ENCODE measurements at places on chromosomes 1 and 21.

DNA sequence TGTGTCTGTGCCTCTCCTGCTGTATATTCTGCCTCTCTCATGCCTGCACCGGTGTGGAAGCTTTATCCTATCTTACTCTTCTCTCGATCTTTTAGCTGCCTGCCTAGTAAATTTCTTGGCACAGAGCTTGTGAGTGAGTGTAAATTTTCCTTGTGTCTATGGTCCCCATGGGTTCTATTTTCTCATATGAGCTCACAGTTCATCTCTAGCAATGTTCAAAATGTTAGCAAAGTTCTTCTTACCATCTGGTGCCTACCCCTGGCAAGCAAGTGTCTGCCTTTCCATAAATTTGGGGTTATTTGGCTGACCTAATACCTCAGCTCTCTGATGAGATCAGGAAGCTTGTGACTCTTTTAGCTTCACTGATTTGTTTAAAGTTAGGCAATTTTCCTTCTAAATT, 572.1 kb upstream of the BRINP3 start:
- DNase-seq = no peak

GRCh38 chr1:220457957-220458609, 69.9 kb upstream of the MARK1 start:
- no peak for DNase-seq

DNA sequence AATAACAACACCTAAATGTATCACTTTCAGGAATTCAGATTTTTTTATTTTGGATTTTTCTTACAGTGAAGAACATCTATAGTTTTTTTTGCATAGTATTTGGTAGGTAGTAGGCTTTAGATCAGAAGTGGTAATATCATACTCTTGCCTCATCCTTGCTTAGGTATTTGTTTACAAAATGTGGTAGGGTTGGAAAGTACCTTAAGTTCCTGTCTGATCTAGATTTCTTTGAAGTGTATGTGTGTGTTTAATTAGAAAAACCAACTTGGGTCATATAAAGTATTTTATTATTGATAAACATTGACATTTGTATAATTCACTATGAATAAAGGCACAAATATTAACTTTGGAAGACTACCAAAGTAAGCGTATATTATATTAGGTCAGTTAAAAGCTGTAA, 85.3 kb upstream of the GPR88 start:
- DNase-seq = no peak

DNA sequence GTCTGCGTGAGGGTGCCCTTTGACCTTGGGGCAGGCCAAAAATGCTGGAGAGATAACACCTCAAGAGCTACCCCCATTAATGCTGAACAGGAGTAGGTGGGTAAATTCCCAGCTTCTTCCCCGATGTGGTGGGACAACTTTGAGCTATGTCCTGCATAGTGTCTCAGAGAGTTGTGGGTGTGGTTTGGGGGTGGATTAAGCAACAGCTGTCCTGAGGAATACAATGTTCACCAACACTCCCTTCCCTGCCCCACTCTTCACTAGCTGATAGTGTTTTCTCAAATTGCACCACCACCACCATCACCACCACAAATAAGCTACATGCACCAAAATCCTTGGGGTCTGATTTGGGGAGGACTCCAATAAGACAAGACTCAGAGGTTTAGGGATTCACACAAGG, 258.4 kb downstream of the HLX start:
- no peak for DNase-seq

DNA sequence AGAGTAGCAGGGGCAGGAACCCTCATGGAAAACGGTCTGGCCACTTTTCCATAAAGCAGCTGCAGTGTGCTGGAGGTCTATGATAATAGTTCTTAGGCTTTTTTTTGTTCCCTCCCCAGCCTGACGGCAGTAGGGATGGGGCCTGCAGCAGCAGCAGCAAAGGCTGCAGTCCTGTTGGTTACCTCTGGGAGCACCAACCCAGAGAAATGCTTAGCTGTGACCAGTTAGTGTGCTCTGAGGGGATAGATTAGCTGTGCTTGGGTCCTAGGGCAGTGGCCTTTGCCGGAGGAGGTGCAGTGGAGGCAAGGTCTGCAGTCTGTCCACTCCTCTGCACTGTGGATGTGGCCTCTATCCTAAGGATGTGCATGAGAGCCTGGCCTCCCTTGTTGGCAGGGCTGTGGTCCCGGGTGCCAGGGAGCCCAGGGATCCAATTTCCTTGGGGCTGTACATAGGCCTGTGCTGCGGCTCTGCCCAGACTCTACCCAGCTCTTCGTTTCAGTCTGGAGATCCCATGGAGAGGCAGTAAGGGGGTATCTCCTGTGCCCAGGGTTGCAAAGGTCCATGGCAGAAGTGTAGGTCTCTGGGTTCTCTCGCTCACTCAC, 322.7 kb downstream of the PTBP2 start:
- DNase-seq = no peak

DNA sequence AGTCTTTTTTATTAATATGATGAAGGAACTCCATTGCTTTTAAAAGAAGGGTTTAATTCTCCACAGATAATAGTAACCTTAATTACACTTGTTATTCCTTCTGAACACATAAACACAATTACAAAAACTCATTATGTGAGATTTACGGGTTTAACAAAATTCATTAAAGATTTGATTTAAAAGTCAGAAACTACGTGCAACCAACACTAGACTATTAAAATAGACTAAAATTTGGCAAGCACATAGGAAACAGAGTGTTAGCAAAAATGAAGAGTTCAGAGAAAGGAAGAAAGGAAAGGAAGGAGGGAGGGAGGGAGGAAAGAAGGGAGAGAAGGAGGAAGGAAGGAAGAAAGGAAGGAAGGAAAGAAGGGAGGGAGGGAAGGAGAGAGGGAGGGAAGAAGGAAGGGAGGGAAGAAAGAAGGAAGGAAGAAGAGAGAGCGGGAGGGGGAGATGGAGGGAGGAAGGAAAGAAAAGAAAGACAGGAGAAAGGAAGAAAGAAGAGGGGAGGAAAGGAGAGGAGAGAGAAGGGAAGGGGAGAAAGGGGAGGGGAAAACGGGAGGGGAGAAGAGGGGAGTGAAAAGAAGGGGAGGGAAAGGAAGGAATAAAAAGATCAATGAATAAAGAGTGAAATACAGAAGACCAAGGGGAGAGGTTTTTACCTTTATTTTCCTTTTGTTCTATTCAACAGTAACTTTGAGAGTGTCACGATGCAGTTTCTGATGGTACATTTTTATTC, 123.4 kb upstream of the LYPLAL1 start:
- no peak for DNase-seq

GRCh38 chr1:226563666-226564065, 15.1 kb downstream of the STUM start:
- DNase-seq = no peak

GRCh38 chr1:205588636-205589035, 43.2 kb downstream of the ELK4 start:
- no peak for DNase-seq

DNA sequence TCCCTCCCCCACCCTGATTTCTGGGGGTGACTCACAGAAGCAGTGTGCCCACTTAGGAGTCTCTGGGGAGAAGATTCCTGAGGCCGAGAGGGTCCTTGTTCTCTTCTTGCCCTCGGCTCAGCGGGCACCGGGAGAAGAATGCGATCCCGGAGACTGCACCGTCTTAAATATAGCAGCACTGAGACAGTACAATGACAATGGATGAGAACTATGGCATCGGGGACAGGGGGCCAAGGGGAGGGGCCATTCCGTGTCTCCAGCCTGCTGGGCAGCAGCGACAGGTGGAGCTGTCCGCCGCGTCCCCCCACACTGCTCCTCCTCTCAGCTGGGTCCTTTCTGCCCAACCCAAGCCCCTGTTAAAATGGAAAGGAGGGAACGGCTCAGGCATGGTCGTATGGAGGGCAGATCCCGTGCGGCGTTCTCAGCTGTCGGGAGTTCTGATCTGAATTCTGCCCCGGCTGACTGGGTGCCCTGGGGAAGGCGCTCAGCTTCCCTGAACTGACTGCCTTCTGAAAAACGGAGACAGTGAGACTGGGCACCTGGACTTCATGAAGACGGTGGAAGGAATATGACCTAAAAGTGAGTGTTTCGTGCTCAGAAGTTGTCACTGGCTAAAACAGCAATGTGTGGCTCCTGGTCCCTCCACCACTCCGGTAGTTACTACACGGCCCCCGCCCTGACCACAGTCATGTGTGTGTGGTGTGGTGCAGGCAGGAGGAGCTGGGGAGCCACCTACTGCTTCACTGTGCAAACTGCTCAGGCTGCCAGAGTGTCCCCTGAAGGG, at the start of gene MYOM3:
Gene MYOM3 (minus strand): TSS at position 140 of the 784 bp plus-strand sequence. CDS start 3,499 bp downstream, outside the sequence.
- peak; percentile 18 for DNase-seq

- DNase-seq = no peak
These were observed 30.7 kb downstream of the GRHL3 start for GRCh38 chr1:24349891-24350290.

- DNase-seq = no peak
These were observed 27.7 kb downstream of the UBE4B start for GRCh38 chr1:10060311-10061100.

- DNase-seq = no peak
These were observed 369.1 kb downstream of the SIPA1L2 start for GRCh38 chr1:232260861-232261260.

- DNase-seq = no peak
These were observed 7.7 kb downstream of the SUCO start for GRCh38 chr1:172540635-172541034.

- DNase-seq = peak; percentile 3
These were observed 6.6 kb downstream of the LDLRAD2 start for GRCh38 chr1:21818656-21819055.

DNA sequence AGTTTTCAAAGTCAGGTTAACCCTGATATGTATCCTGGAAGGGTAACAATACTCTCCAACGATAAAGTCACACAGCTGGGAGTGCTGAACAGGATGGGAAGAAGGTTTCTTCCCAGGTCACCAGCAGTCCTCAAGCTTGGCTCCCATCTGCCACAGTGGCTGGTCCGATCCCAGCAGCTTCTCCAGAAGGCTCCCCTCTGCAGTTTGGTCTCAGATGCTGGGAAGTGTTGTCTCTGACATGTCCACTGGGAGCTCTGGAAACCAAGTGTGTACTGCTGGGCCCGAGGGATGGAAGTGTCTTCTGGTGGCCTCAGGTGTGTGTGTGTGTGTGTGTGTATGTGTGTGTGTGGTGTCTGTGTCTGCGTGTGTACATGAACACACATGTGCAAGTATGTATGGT, 16.4 kb upstream of the GNL2 start:
- DNase-seq = no peak

DNA sequence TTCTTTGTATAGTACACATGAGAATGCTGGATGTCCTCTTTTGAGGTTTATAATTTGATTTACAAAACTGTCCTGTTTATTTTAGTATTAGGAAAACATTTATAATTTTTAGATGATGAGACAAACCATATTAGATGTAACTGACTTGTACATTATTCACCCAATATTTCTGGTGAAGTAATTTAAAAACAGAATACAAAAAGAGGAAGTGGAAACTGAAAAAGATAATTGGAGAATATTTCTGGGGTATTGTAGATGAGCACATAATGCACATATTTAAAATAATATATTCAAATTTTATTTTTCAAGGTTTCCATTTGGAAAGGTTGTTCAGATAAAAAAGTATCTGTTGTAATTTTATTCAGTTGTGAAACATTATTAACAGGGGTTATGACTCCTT, 40.7 kb downstream of the XPR1 start:
- DNase-seq = no peak

- DNase-seq = no peak
These were observed 11.0 kb upstream of the LDLRAD2 start for GRCh38 chr1:21801100-21801499.

DNA sequence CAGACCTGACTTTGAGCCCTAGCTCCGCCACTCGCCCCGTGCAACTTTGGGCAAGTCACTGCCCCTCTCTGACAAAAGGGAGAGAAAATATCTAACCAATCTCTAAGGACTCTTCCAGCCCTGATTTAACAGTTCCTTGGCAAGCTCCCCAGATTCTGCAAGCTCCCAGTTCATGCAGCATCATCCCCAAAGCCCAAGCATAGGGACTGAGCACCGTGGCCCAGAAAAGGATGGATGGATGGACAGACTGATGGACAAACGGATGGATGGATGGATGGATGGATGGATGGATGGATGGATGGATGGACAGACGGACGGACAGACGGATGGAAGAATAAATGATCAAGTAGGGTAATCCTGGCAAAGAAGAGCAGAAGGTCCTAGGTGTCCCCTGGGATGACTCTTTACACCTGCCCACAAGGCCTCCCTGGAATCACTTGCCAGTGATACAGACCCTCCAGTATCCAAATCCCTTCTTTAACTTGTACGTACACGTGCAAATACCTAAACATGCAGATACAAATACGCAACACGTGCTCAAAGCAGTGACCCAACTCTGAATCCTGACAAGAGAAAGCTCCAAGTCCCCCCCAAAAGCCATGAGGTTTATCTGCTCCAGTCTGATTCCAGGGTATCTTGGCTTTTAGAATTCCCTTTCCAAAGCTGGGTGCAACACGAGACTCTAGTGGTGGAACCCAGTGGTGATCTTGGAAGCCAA, 16.0 kb downstream of the IFFO2 start:
- no peak for DNase-seq

- no peak for DNase-seq
These were observed 45.8 kb downstream of the GDAP2 start for GRCh38 chr1:117883616-117884015.

- DNase-seq = no peak
These were observed 10.0 kb upstream of the LRRC8C start for GRCh38 chr1:89622895-89623294.

- DNase-seq = no peak
These were observed 66.9 kb downstream of the TESK2 start for GRCh38 chr1:45423906-45424678.

GRCh38 chr1:226967665-226968064, 27.6 kb downstream of the COQ8A start:
- DNase-seq = no peak
